ENCODE measurements at places on chromosomes 4 and X.

DNA sequence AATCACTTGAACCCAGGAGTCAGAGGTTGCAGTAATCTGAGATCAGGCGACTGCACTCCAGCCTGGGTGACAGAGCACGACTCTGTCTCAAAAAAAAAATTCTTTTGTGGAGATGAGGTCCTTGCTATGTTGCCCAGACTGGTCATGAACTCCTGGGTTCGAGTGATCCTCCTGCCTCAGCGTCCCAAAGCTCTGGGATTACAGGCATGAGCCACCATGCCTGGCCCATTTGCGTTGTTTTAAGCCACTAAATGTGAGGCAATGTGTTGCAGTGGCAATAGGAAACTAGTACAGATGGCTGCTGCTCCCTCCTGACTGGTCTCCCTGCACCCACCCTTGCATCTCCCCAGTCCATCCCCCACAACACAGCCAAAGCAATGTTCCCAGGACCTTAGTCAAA lies 40.0 kb upstream of the APLN start:
- no peak for DNase-seq

GRCh38 chr4:185640811-185641675 lies 105.7 kb upstream of the PDLIM3 start:
- DNase-seq: no peak

DNA sequence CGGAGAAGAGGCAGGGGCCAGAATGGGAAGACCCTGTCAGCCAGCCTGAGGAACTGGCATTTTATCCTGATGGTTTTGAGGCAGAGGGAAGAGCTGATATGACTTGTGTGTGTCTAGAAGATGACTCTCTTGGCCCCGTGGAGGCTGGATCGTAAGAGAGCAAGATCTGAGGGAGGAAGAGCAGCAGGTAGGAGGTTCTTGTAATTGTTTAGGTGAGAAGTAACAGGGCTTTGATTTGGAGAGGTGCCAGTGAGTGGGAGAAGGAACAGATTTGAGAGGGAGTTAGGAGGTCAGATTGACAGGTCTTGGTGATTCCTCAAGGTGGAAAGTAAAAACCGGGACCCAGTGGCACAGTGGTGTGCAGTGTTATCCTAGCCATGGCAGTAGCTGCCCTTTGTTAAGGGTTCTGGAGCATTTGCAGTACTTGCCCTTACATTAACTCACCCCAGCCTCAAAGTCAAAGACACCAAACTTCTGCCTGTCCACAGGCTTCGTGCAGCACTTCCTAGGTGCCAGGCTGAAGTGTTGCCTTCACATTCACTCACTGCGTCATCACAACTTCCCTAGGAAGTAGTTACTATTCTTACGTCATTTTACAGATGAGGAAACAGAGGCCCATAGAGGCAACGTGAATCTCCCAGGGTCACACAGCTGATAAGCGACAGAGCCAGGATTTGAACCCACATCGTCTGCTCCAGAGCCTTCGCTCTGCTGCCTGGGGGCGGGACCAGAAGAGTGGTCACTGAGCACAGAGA lies 23.7 kb downstream of the RTL5 start:
- no peak for DNase-seq

GRCh38 chrX:154981116-154981411 lies 41.5 kb downstream of the F8 start:
- no peak for DNase-seq

DNA sequence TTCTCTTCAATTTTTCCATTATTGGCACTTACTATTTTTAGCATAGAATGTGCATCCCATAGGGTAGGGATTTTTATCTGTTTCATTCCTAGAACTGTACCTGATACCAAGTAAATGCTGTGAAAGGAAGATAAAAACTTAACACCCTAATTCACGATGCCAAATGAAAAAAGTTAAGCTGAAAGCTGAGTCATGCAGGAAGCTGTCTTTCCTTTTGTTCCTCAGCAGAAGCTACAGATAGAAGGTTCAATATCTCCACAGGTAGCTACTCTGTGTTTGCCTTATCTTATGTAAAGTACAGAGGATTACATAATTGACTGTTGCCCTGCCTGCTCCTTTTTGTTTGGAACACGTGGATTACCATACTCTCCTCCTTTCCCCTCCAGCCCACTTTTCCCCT lies 77.0 kb downstream of the LRP2BP start:
- no peak for DNase-seq

DNA sequence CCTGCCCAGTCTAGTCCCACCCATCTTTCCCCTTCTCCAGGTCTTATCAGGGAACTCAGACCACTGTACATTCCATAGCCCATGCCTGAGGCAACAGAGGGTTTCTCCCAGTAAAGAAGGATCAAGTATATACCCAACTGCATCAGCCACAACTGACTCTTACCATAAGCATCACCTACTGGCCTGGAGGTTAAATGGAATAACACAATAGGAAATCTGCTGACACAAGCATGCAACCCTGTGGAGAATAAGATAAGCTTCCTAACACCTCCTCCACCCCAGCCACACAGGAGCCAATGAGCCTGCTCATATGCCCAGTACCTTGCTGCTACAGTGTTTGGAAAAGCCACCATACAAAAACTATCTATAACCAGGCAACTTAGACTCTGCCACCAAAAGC lies 34.6 kb upstream of the PLK4 start:
- no peak for DNase-seq

DNA sequence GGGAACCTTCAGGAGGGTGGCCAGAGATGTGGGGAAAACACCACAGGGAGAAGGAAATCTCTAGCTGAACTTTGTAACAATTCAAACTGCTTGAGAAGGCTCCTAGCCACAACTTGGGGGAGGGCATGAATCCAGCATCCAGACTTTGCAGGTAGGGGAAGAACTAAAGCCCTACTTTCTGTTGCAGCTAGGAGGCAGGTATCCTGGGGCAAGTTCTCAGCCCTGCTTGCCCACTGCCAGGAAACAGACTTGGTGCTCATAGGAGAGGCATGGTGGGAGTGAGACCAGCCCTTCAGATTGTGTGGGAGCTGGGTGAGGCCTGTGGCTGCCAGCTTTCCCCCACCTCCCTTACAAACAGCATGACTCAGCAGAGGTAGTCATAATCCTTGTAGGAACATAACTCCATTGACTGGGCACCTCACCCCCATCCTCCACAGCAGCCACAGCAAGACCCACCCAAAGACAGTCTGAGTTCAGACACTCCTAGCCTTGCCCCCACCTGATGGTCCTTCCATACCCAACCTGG lies 209.5 kb upstream of the CPEB2 start:
- no peak for DNase-seq

- DNase-seq: no peak
Measured at GRCh38 chrX:111811831-111812230, 64.2 kb upstream of the TRPC5OS start.

GRCh38 chrX:100587861-100588260 lies 3.1 kb downstream of the TNMD start:
- no peak for DNase-seq

DNA sequence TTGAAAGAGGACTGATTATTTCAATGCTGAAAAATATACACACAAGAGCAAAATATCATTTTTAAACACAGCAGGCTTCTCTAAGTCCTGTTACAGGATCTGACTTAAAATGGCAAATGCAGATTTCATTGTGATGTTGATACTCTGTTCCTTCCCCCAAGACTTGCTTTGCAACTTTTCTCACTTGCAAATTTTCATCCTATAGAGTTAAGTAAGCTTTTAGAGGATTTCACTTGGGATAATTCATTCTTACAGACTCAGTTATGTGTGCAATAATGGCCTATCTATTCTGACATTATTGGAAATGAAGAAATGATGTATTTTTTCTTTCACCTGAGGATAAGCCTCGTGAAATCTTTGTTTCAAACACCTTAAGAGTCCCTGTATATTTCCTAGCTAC lies 2403.2 kb downstream of the ARAP2 start:
- DNase-seq: no peak

DNA sequence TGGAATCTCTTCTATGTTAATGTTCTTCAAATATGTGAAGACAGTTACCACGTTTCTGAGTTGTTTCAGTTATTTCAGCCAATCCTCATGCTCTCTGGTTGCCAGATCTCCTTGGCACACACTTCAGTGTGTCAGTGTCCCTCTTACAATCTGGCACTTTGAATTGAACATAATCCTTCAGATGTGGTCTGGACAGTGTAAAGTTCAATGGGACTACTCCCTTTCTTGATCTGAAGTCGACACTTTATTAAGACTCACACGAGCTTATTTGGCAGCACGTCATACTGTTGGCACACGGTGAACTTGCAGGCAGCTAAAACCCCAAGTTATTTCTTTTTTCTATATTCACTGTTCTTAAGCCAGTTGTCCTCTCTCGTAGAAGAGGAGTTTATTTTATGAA lies 28.2 kb downstream of the ARSJ start:
- DNase-seq: no peak

DNA sequence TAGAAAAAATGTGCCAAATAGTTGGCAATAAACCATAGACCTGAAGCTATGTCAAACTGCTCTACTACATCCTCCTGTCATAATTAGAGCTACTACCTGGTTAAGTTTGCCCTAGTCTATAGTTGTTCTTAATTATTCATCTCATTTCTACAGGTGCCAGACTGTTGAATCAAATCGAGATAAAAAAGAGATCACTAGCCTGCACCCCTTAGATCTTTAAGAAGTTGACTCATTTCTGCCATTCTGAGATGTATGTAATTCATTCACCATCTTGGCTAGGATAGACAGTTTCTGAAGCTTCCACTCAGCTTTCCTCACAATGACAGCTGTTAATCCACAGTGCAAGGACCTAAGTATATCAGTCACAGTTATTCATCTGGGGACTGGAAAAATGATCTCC lies 452.1 kb upstream of the BOD1L1 start:
- DNase-seq: no peak

GRCh38 chr4:162847945-162848549 lies 318.6 kb downstream of the NAF1 start:
- no peak for DNase-seq

- DNase-seq: no peak
Measured at GRCh38 chrX:87924619-87925018, 407.0 kb downstream of the KLHL4 start.

DNA sequence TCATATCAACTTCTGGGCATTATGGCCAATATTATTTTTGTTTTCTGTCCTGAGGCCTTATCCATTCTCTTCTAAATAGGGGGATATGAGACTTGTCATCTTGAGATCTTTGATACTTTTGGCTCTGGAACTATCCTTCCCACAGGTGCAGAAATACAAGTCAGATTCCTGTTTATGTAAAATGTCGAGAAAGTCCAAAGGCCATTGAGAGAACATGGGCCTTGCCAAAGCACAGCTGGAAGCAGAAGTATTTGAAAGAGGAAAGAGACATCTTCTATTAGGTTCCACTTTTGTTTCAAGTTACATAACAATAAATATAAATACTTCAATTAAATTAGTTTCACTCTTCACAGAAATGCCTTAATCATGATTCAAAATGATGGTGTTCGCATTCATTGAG lies 20.8 kb upstream of the PRSS48 start:
- DNase-seq: no peak

GRCh38 chr4:30536231-30536630 lies 183.9 kb upstream of the PCDH7 start:
- DNase-seq: no peak

DNA sequence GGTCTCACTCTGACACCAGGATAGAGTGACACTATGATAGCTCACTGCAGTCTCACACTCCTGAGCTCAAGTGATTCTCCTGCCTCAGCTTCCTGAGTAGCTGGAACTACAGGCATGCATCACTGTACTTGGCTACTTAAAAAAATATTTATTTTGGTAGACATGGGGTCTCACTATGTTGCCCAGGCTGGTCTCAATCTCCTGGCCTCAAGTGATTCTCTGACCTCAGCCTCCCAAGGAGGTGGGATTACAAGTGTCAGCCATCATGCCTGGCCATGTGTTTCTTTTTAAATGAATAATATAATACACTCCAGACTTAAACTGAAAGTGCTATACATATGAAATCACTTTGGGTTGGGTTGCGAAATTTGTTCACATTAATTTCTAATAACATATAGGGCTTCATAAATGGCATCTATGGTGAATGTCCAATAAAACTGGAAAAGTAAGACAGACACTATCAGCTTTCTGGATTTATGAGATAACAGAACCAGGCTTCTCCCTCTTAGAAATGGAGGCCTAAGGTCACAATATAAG lies 48.0 kb downstream of the SEC24D start:
- DNase-seq: no peak

- peak; percentile 34 for DNase-seq
Measured at GRCh38 chr4:33060674-33061542, 2340.7 kb downstream of the PCDH7 start.

GRCh38 chr4:41060352-41061334 lies 153.7 kb downstream of the APBB2 start:
- DNase-seq: no peak

DNA sequence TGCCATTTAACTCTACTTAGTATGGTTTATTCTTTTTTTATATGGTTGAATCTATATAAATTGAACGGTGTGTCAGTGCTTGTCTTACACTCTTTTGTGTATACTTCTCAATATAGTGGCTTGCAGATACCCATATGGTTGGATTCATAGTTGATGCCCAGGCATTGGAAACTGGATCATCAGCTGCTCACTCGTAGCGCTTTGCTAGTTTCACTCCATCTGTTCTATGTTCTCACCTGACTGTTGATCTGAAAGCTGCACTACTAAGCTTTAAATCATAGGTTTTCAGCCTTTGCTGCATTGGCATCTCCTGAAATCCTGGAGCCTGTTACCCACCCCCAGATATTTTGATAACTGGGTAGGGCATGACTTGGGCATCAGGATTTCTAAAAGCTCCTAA lies 121.6 kb upstream of the DCLK2 start:
- DNase-seq: no peak

- no peak for DNase-seq
Measured at GRCh38 chr4:108626056-108626455, 5.7 kb downstream of the RPL34 start.

DNA sequence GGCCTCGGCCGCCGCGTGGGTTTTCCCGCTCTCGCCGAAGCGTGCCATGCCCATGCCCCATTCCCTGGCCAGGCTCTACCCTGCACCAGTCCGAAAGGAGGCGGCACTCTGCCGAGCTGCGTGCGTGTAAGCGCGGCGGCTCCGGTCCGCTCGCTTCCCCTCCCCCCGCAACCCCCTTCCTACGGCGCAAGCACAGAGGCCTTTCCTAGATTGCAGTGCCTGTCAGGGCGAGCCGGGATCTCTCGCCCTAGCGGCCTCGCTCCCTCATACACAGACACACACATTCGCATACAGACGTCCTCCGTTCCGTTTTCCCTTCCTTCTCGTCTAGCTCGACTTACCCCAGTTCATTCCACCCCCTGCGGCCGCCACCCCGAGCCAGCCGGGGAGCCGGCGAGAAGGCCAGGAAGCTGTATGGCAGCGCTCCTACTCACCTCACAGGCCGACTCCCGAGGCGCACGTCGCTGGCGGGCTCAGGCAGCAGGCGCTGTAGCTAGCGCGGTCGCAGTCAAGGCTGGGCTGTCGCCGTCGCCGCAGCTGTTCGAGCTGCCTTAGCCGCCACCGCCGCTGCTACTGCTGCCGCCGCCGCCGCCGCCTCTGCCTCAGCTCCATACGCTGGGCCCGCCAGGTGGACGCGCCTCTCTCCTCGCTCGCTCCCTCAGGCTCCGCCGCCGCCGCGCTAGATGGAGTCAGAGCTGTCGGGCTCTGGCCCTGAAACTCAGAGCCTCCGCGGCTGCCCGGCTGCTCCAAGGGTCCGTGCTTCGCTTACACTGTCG lies 615 bp downstream of the NEXMIF start:
- DNase-seq: peak; percentile 33

- no peak for DNase-seq
Measured at GRCh38 chr4:186264660-186265059, 1.3 kb upstream of the F11 start.

GRCh38 chr4:141311246-141312204 lies 90.8 kb downstream of the ZNF330 start:
- DNase-seq: no peak

- DNase-seq: no peak
Measured at GRCh38 chr4:5927747-5928146, 34.9 kb upstream of the CRMP1 start.

GRCh38 chr4:147481577-147482109 lies 746 bp downstream of the EDNRA start:
- DNase-seq: no peak

All from right lobe of liver (tissue), 6 donors.